ENCODE measurements at places on chromosomes 16 and 17. TPM values are rescaled to one million over a fixed set of nuclear protein-coding genes. Genes with fewer than 3 reads are reported as not detected.

GRCh38 chr16:89395150-89396142 is 94.9 kb downstream of the ANKRD11 start:
- peak; percentile 70 for DNase-seq

GRCh38 chr17:55162556-55162946 is 102.2 kb upstream of the HLF start:
- DNase-seq = no peak

DNA sequence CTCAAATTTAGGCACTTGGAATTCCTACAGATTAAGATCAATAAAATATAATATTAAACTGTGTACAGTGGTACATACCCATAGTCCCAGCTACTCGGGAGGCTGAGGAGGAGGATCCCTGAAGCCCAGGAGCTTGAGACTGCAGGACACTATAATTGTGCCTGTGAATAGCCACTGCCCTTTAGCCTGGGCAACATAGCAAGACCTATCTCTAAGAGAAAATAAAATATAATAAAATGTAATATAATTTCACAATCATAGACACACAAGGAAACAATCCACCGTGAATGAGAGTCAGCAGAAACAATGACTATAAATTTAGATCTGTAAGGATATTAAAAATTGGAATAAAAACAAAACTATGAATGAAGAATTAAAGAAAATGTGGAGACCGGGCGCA is 10.0 kb upstream of the TNK1 start:
- no peak for DNase-seq

- DNase-seq = no peak
These were observed 24.0 kb downstream of the PCTP start for GRCh38 chr17:55774846-55775271.

- DNase-seq = no peak
These were observed 75.7 kb downstream of the TANC2 start for GRCh38 chr17:63041722-63042121.

DNA sequence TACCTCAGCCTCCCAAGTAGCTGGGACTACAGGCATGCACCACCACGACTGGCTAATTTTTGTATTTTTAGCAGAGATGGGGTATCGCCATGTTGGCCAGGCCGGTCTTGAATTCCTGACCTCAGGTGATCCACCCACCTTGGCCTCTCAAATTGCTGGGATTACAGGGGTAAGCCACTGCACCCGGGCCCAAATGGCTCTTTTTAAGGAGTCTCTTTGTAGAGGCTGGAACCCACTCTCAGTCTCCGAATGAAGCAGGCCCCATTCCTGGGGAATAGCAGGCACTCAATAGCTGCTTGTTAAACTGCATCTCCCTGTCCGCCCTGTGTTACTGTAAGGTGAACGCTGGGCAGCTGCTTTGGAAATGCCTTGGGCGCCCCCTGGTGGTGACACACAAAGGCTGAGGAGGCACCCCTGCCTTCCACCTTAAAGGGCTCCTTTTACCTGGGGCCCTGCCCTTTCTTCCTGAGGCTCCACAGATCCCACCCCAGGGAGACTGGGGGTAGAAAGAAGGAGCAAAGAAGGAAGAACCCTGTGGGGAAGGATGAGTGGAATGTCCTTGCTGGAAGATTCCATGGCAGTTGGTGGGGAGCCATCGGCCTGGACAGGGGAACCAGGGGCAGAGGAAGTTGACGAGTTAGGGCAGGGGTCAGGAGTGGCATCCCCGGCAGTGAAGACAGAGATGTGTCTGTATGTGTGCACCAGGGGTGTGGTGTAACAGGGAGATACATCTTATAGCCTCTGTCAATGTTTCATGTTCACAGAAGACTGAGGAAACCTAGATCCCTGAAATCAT is 6.1 kb upstream of the SP2 start:
- peak; percentile 95 for DNase-seq

- no peak for DNase-seq
These were observed 13.7 kb downstream of the UNC45B start for GRCh38 chr17:35161281-35161761.

- DNase-seq = no peak
These were observed 16.7 kb upstream of the CD300A start for GRCh38 chr17:74449773-74450172.

DNA sequence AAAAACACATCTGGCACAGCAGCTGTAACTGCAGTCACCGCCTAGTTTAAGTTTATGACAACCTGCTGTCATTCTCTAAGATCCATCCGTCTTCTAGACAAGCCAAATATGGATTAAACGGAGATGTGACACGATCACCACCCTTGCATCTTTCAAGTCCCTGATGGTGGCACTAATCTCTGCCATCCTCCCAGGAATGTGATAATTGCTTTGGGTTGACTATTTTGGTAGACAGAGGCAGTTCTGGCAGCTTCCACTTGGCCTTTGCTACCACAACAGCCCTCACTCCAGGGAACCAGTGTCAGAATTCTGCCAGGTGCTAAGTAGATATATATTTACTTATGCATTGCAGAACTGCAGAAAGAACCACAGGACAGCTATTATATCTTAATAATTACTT is 81.3 kb downstream of the ADCY9 start:
- DNase-seq = no peak

- DNase-seq = no peak
These were observed 39.2 kb downstream of the CYLD start for GRCh38 chr16:50781043-50781442.

The MRPL10 gene
- 35.0 TPM for total RNA-seq

The PHF12 gene
- 47.1 TPM for total RNA-seq

The NUDT7 gene
- 12.0 TPM for total RNA-seq

The STH gene
- not detected for total RNA-seq

The TMEM204 gene
- total RNA-seq = 24.7 TPM

The ATP2A3 gene
- 12.3 TPM for total RNA-seq

The NDE1 gene
- 11.9 TPM for total RNA-seq

Measured in omental fat pad (tissue), 4 donors.